ENCODE measurements at places on chromosomes 13 and 19.

DNA sequence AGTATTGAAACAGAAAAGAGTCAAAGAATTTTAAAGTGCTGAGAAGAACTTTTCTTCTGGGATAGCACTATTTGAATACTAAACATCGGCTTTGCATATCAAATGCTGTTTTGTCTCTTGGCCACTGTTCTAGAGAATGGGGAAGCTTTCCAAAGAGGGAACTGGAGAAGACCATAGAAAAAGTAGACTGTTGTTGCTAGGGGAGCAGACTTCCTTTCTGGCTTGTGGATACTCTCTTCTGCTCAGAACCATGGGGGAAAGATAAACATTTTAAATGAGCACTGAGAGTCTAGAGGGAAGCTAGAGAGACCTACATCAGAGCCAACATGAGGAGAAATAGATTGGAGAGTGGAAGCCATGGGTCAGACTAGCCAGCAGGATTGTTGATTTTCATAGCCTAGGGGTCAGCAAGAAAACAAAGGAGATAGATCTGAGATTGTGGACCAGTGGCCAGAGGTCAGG lies 315.7 kb downstream of the KCTD12 start:
- DNase-seq, result no peak

- no peak for DNase-seq
These were observed 2.8 kb upstream of the DMPK start for GRCh38 chr19:45785097-45785496.

DNA sequence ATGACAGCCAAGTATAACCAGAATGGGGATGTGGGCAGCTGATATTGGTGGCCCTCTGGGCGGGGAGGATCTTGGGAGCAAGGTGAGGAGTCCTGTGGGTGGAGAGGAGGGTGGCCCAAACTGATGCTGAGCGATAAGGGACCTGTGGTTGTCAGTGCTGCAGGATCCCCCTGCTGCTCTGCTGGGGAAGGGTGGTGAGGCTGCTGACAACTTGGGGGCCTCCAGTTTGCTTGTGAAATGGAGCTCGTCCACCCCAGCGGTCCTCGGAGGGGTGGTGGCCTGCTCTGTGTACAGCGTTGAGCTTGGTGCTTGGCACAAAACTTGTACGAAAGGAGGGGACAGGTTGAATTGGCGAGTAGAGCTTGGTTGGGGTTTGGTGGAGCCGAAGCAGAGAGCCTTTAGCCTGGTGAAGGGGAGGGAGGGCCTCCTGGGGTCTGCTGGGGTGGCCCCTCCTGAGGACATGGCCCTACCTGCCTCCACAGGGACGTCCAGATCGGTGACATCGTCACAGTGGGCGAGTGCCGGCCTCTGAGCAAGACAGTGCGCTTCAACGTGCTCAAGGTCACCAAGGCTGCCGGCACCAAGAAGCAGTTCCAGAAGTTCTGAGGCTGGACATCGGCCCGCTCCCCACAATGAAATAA lies 2.9 kb downstream of the RPS11 start:
- DNase-seq, result no peak

GRCh38 chr19:37867831-37868230 lies 38.6 kb downstream of the WDR87 start:
- DNase-seq, result no peak

DNA sequence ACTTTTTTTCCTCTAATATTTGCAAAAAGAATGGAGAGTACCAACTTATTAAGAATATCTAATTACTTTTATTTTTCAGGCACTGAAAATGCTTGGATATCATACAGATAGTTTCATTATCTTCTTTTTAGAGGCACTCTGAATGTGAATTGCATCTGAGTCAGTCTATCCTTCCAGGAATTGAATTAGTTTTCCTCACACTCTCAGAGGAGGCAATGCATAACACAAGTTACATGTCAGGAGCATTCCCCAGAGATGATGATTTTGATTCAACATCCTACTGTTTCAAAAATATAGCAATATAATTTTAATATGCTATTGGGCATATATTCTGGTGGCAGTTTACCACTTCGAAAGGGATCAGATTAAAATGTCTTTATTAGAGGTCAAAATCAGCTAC lies 1315.4 kb downstream of the PCDH9 start:
- DNase-seq, result no peak

- no peak for DNase-seq
These were observed 17.6 kb downstream of the ZNF296 start for GRCh38 chr19:45058622-45059159.

DNA sequence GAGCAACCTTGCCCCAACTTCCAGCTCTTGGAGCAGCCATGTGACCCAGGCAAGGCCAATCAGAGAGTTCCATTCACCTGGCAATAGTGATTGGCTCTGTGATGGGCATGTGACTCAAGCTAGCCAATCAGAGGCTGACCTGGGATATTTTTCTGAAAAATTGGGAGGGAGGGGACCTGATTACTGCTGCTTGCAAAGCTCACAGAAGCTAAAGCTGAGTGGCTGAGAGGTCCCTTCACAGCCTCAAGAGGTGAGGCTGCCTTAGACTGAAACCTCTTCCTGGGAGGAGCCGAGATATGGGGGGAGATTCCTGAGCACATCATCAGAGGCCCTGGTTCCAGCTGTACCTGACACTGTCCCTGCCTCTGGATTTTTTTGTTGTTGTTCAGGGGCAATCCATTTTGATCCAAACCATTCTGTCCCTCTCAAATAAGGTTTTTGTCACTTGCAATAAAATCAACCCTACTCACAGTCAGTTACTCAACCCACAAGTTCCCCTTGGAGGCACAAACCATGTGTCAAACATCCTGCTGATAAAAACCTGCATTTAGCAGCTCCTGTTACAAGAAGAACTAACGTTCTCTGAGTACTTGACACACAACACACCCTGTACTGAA lies 4.8 kb downstream of the CIB3 start:
- no peak for DNase-seq

- no peak for DNase-seq
These were observed 363 bp downstream of the SPIB start for GRCh38 chr19:50419022-50419579.

DNA sequence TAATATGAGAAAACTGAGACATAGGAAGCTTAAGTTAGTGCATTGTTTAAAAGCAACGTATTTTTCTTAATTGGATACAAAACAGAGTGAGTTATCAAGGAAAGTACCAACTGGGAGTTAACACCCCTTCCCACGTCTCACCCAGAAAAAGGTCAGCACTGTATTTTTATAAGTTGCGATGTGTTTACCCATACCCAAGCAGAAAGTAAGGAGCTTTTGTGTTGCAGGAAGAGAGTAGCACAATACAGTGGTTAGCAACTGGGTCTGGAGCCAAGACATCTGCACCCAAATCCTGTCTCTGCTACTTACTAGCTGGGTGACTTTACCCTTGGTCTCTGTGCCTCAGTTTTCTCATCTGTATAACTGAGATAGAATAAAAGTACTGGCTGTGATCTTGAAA lies 34.3 kb downstream of the FAM216B start:
- DNase-seq, result no peak

DNA sequence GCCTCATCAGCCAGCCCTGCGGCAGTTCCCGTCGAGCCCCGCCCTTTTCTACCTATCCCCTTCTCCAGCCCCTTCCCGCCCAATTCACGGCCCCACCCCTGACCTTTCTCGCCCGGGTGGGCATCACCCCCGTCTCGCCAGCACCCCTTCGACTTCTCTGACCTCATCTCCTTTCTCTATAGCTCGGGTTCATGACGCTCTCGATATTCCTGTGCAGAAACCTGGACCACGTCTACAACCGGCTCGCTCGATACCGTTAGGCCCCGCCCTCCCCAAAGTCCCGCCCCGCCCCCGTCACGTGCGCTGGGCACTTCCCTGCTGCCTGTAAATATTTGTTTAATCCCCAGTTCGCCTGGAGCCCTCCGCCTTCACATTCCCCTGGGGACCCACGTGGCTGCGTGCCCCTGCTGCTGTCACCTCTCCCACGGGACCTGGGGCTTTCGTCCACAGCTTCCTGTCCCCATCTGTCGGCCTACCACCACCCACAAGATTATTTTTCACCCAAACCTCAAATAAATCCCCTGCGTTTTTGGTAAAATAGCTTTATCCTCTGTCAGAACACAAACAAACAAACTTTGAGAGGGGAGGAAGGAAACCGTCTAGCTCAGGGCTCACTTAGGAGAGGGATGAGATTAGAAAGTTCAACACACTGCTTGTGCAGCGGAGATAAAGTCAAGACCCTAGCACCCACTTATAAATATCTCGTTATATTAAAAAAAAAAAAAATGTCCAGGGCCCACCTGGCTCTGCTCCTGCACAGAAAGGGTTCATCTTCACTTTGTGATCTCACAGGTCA lies 5.1 kb downstream of the CD37 start:
- no peak for DNase-seq

GRCh38 chr13:95354680-95355487 lies 53.6 kb upstream of the ABCC4 start:
- no peak for DNase-seq
